ENCODE measurements at places on chromosomes 7 and 10.

GRCh38 chr10:104260775-104261115 is 6.1 kb downstream of the GSTO1 start:
- no peak for DNase-seq

GRCh38 chr7:143392875-143393266 is 11.7 kb downstream of the ZYX start:
- no peak for DNase-seq

DNA sequence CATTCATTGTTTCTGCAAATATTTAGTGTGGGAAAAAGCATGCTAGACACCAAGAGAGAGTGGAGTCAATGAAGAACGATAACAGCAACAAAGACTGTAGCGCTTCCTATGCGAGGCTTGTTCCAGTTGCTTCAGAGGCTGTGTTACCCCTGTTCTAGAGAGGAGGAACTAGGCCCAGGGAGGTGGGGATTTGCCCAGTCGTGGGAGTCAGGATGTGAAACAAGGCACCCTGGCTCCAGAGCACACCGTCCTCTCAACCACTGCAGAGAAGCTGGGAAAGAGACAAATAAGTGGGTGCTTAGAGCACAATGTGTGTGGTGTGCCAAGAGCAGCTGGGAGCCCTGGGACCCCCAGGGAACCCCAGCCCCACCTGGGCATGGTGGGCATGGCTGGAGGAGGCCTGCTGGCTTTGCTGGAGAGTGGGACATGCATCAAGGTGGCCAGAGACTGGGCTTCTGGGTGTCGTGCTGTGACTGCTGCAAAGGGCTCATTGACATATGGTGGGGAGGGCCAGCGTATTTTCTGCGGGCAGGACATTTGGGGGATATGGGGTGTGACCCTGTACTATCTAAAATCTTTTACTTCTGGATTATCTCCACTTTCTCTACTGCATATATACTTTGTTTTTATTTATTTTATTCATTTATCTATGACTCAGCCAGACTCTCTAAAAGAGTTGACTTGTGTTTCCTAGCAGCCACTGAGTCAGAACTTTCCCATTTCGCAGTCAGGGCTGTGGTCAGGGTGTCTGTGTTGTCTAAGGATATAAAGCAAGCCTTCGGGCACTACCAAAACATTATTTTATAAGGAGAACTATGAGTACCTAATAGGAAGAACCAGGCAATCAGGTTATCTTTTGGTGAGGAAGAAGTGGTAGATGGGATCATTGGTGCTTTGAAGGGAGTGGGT is 95.4 kb downstream of the TCF7L2 start:
- DNase-seq: no peak

- no peak for DNase-seq
Measured at GRCh38 chr7:41058986-41059741, 643.7 kb downstream of the INHBA start.

DNA sequence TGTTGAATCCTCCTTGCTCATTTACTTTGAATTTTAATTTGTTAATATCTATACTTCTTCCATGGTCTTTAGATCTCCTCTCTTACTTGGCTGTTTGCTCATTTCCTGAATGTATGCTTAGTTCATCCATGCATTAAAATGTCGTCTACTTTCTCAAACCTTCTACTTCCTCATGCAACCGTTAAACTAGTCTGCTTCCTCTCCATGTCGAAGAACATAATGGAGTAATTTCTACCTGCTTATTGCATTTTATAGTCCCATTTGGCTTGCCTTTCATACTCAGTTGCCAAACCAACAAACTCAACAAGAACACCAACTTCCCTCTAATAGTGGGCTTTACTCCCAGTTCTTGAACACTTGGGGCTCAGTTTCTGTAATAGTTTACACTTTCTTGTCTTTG is 43.8 kb upstream of the SEMA3D start:
- no peak for DNase-seq

DNA sequence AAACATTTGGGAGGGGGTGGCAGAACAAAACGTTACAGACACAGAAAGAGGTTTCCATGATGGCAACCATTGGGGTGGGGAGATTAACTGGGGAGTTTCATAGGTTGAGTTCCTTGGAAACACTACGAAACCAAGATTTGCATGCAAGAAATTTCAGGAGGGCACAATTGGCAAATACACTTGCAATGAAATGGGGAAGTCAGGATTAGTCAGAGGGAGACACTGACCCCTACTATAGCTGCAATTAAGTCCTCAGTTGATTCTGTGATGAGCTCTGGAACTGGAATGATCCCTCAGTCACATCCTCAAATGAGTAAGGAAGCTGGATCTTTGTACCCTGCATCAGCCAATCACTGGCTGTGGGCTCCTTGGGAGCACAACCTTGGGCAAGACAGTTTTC is 22.1 kb downstream of the CPEB3 start:
- DNase-seq: no peak

- no peak for DNase-seq
Measured at GRCh38 chr7:80705130-80705781, 66.8 kb downstream of the CD36 start.

DNA sequence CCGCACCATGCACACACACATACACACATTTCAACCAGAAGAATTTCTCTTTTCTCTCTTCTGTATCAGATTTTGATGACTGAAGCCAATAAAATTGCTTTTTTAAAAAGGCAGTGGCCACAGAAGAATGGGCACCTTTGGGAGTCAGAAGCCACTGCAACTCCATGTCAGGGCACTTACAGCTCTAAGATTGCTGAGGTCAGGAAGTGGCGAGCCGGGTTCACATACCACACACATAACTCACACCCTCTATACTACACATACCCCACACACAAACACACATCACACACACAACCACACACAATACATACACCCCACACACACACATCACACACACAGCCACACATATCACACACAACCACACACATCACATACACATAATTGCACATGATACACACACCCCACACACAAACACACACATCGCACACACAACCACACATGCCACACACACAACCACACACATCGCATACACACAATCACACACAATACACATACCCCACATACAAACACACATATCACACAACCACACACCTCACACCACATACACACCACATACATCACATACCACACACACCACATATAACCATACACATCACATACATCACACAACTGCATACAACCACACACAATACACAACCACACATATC is 31.2 kb downstream of the GPRIN2 start:
- no peak for DNase-seq

GRCh38 chr10:131556897-131557495 is 245.5 kb upstream of the TCERG1L start:
- DNase-seq: no peak

DNA sequence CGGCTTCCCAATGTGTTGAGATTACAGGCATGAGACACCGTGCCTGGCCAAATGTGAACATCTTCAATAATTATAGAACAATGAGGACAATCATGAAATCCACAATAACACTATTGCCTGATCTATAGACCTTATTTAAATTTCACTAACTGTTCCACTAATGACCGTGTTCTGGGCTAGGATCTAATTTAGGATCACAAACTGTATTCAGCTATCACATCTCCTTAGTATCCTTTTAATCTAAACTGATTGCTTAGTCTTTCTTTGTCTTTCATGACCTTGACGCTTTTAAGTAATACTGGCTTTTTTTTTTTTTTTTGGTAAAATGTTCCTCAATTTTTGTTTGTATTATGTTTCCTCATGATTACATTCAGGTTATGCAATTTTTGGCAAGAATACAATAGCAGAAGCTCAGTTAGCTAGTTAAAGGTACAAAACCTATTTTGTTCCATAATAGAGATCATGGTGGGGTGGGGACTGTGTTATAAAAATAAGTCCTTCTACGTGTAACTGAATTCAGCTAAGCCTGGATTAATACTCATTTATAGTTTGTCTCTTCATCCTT is 158.4 kb downstream of the AOAH start:
- no peak for DNase-seq

DNA sequence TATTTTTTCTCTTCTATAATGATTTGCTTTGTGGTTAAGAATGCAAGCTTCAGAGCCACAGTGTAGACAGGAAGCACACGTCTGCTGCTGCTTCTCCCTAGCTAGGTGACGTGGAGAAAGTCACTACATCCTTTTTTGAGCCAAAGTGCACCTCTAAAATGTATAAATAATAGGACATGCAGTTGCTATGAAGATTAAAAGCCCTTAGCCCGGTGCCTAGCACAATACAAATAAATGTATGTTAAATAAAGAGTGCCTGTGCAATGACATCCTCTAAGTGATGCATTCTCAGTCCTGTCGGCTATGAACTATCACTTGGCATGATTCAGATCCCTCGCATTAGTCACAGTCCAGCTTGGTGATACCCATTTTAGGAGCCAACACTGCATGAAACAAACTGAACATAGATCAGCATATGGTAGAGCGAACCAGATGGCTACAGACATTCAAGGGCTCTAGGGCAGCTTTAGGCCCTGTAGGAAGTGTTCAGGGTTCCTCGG is 4.8 kb upstream of the TRDMT1 start:
- DNase-seq: no peak

DNA sequence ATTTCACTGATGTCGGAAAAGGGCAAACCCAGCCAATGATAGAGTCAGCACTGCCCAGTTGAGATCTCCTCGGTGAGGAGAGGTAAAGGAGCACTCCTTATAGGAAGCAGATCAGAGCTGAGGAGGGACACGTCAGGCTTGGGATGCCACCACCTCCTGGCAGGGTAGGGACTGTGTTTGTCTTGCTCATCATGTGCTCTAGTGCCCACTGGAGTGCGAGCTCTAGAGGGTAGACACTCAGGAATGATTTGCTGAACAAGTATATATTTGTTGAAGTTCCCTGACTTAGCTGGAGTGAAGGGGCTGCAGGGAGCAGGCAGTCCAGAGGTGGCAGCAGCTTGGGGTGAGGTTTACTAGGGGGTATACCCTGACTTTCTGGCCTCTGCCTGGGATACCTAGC is 146.5 kb downstream of the NOC3L start:
- DNase-seq: no peak

DNA sequence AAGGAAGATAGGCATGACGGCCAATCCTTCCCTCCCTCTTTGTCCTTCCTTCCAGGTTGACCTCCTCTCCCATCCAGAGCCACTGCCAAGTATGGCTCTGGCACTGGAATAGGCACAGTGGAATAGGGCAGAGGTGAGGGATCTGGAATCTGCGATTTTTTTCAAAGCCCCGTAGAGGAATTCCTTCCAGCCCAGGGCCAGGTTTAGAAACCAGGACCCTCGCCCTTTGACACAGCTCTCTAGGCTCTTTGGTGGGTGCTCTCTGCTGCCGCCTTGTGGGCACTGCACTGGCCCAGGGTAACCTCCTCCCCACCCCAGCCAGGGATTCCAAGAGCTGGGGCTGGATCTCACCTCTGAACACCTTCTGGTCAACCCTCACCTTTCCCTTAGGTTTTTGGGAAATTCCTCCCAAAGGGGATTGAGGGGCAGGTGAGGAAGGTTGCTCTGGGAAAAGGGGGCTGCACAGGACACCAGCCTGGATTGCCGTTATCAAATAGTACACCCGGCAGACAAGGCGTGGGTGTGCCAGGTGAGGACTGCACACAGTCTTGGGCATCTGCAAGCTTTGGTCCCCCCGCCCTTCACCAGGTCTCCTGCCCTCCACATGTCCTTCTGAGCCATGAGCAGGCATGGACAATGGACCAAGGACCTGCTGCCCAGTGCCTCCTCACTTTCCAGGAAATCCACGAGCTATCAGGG is 22.8 kb downstream of the C10orf105 start:
- DNase-seq: peak; percentile 41

DNA sequence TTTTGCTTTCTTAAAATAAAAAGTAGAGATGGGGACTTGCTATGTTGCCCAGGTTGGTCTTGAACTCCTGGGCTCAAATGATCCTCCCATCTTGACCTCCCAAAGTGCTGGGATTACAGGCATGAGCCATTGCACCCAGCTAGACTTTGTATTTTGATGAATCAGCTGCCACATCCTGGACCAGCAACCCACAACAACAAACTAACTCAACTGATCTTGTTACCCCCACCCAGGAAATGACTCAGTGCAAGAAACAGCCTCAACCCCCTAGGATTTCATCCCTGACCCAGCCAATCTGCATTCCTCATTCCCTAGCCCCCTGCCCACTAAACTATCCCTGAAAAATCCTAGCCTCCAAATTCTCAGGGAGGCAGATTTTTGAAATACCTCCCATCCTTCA is 123.8 kb downstream of the IPMK start:
- no peak for DNase-seq

DNA sequence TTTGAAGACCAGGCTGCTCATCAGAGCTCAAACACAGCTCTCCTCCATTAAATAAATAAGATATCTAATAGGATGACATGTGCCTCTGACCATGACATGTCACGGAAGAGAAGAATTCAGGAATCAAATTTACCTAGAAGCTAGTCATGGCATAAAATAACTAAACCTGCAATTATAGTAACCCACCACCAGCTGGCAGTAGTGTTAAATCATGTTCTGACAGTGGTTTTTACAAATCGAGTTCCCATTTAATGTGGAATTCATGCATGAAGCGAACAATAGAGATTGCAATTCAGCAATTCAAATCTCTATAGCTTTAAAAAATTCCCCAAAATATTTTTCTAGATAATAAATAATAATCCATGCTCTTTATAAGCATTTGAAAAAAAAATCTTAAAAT is 74.6 kb upstream of the IKZF1 start:
- DNase-seq: no peak

- DNase-seq: no peak
Measured at GRCh38 chr7:42627626-42628025, 284.2 kb downstream of the C7orf25 start.

- no peak for DNase-seq
Measured at GRCh38 chr7:115043605-115044004, 121.7 kb downstream of the MDFIC start.

GRCh38 chr7:17516771-17517170 is 218.3 kb downstream of the AHR start:
- no peak for DNase-seq

GRCh38 chr7:70694434-70694970 is 437.4 kb upstream of the GALNT17 start:
- no peak for DNase-seq

DNA sequence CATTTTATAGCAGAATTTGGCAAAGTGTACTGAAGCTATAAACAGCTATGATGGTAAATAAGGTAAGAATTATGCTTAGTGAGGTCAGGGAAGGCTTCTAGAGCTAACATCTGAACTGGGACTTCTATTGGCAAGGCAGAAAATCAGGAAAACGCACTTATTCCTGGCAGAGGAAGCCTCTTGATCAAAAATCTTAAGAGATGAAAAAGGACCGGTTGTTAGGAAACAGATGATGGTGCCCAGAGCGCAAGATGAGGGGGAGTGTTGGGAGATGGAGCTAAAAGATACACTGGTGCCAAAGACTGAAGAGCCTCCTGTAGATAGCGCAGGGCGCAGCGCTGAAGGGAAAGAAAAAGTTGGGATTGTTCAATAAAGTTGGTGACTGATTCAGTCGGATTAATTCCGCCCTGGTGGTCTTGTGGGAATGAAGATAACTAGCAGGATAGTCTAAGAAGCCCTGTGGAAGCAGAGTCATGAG is 550 bp upstream of the CALU start:
- no peak for DNase-seq

GRCh38 chr7:114886241-114886640 is 35.7 kb upstream of the MDFIC start:
- DNase-seq: no peak

- no peak for DNase-seq
Measured at GRCh38 chr10:27724287-27724686, 21.3 kb downstream of the MKX start.

Measured in activated T-helper 9 cell treated with anti-CD3 and anti-CD28 coated beads, Interleukin-2, amount 50 U/mL, for 16 hours (primary cell).